Hematopoietic multipotent progenitor cell treated with erythropoietin and hydrocortisone succinate and interleukin-3 and kit ligand, for 6 days (in vitro differentiated cells): ENCODE measurements at places on chromosomes 6 and 20.

DNA sequence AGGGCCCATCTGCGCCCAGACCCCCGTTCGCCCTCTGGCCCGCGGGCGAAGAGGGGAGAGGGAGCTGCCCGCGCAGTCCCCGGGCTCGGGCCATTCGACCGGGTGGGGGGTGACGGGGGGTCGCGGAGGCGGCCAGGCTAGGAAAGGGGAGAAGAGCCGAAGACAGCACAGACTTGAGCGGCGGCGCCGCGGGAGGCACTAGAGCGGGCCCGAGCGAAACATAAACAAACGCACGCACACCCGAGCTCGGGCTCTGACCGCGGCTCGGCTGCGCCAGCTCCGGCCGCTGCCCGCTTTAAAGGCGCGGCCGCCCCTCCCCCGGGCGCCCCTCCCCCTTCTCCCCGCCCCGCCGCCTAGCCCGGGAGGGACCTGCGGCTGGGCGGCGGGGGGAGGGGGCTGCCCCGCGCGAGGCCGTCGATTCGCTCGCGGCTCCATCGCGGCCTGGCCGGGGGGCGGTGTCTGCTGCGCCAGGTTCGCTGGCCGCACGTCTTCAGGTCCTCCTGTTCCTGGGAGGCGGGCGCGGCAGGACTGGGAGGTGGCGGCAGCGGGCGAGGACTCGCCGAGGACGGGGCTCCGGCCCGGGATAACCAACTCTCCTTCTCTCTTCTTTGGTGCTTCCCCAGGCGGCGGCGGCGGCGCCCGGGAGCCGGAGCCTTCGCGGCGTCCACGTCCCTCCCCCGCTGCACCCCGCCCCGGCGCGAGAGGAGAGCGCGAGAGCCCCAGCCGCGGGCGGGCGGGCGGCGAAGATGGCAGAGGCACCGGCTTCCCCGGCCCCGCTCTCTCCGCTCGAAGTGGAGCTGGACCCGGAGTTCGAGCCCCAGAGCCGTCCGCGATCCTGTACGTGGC, at the start of gene FOXO3:
Gene FOXO3, plus strand, starts transcription at position 455 of the 846 bp plus-strand sequence. Its CDS starts 292 bp downstream, at position 747.
- peak; percentile 84 for DNase-seq

GRCh38 chr20:48054051-48054450, 268.8 kb upstream of the SULF2 start:
- DNase-seq = no peak

GRCh38 chr6:119781365-119781764, 431.8 kb upstream of the MAN1A1 start:
- DNase-seq = no peak

DNA sequence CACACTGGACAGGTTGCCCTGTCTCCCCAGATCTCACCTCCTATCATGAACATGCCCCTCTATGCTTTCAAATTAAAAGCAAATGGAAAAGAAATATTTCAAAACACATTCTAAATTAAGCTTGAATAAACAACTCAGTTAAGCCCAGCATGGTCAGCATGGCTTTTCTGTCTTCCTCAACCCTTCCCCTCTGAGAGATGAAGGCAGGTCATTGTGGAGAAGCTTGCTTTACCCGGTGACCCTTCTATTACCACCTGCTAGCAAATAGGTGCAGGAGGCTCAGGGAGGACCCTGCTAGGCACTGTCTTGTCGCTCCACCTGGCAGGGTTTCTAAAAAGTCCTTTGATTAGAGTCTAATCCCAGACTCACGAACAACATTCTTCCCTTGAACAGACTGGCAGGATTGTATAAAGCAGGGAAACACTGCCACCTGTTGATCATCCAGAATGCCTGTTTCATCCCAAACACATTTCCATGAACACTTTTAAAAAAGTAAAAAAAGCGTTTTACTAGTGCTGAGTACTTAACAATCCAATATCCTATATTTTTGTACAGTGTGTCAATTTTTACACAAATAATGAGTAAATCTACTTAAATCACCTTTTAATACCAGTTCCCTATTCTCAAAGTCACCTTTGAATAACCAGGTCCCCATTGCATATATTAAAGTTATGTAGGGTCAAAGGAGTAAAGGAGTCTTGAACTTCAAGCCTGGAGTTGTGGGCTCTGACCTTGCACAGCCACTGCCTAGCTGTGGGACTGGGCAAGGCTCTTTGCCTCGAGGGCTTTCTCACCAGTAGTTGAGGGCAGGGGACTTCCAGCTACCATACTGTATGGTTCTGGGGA, 75.5 kb downstream of the GPR6 start:
- DNase-seq = peak; percentile 74

GRCh38 chr6:45681860-45682511, 304.3 kb upstream of the SUPT3H start:
- no peak for DNase-seq

DNA sequence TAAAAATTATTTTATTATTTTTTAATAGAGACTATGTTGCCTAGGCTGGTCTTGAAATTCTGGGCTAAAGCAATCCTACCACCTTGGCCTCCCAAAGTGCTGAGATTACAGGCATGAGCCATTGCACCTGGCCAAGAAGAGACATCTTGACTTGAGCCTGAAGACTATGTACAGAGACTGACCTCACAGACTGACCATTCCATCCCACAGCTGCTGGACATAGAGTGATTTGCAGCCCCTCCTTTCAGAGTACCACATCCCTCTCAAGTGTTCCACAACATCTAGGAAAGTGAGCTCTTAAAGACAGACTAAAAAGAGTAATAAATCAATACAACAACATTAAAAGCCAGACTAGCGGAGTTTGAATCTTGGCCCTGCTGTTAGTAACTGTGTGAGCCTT, 39.0 kb downstream of the RNF8 start:
- DNase-seq = no peak

- peak; percentile 68 for DNase-seq
Observed at GRCh38 chr20:23125625-23126191, 39.6 kb upstream of the CD93 start.

DNA sequence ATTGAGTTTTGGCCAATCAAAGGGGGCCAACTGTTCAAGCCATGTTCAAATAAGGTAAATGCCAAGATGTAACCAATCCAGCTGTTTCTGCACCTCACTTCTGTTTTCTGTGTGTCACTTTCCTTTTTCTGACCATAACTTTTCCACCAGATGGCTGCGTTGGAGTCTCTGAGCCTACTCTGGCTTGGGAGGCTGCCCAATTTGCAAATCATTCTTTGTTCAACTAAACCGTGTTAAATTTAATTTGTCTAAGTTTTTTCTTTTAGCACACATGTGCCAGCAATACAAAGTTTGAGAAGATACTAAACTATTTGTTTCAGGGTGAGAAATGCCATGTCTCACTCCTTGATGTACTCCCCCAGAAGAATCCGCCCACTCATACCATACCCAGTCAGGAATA, 52.1 kb downstream of the IYD start:
- no peak for DNase-seq

GRCh38 chr20:63896264-63897105, 1.6 kb downstream of the DNAJC5 start:
- peak; percentile 76 for DNase-seq
